ENCODE measurements at places on chromosomes 6 and 20.

- DNase-seq = no peak
Observed at GRCh38 chr20:45704969-45705637, at the start of gene WFDC10B. TSS of gene WFDC10B (minus strand) at chr20:45705019. CDS start at chr20:45685992, 19,027 bp downstream.

DNA sequence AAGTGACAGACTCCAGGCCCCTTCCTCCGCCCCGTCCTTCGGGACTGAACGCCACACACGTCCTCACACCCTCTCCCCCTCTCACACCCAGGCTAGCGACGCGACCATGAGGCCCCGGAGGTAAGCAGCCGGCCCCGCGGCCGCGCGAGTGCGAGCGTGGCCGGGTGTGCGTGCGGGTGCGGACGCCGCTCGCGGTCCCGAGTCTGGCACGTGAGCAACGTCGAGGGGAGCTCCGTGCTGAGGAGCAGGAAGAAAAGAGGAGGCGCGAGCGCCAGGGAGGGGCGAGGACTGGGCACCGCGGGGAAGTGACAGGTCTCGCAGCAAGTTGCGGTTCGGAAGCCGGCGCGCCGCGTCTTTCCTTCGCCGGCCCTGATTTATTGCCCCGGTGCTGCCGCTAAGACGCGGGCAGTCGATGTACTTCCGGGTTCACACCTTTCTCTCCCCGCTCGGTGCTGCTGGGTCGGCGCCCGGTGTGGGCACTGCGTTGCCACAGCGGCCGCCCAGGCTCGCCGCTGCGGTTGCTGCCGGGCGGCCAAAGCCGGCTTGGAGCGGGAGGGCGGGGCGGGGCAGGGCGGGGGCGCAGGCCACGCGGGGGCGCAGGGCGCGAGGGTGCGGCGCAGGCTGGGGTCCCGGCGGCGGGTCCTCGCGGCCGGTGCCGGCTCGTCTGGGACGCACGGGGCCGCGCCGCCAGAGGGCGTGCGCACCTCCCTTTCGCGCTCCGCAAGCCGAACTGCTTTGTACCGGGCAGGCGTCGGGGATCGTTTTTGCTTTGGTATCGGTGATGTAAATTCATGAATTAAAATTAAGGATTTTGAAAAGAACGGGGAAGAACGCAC lies 15.8 kb upstream of the LIN28B start:
- peak; percentile 26 for DNase-seq

- no peak for DNase-seq
Observed at GRCh38 chr6:55019591-55019990, 154.7 kb upstream of the HCRTR2 start.

DNA sequence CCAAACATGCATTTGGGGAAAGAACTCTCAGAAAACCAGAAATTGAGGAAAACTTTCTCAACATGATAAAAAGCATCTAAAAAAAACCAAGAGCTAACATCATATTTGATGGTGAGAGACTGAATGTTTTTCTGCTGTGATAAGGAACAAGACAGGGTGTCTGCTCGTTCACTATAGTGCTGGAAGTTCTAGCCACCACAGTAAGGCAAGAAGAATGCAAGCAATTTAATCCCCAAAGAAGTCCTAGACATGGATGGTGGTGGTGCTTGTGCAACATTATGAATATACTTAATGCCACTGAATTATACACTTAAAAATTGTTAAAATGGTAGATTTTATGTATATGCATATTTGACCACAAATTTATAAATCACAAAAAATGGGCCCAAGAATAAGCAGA lies 53.4 kb downstream of the LYRM2 start:
- peak; percentile 9 for DNase-seq

DNA sequence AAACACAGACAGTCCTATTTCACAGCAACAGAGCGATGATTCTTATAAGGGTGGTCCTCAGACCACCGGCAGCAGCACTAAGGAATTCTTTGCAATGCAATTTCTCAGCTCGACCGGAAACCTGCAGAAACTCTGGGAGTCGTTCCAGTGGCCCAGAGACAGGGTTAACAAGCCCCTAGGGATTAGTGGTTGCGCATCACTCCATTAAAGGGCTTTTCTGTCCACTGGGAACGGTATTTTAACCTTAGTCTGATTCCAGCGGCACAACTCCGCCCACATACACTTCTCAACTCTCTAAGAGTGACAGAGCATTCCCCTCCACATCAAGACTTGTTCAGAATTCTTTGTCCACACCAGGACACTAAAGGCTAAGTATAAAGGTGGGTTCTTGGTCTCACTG lies 341.5 kb downstream of the TFAP2A start:
- no peak for DNase-seq

DNA sequence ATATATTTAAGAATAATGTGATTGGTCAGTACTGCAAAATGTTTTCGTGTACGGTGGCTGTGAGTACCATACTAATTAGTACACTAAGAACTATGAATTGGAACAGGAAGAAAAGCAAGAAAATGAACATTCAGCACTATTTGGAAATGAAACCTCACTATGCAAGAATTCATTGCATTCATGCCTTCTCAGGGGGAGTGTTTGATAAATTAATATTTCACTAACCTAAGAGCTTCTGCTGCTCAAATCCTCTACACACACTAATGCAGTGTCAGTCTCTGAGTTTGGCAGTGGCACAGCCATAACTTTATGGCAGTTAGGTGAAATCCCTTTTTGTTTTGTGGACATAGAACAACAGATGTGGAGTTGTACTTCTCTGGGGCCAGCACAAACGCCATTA lies 60.1 kb downstream of the SLC16A10 start:
- no peak for DNase-seq

DNA sequence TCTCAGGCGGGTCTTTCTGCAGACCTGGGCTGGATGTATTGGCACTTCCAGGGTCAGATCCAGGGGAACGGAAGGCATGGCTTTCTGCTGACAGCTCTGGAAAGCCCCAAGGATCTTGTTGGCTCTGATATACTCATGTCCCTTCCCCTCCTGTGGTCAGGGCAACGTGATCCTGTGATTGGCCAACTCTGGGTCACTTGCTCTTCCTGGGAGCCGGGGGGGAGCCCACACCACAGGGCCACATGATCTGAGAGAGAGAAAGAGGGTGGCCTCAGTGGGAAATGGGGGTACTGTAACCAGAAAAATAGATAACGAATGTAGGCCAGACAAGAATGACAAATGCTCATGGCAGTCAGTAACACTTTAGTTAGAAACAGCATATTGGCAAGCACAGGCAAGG lies 223.0 kb downstream of the NFATC2 start:
- DNase-seq = no peak

DNA sequence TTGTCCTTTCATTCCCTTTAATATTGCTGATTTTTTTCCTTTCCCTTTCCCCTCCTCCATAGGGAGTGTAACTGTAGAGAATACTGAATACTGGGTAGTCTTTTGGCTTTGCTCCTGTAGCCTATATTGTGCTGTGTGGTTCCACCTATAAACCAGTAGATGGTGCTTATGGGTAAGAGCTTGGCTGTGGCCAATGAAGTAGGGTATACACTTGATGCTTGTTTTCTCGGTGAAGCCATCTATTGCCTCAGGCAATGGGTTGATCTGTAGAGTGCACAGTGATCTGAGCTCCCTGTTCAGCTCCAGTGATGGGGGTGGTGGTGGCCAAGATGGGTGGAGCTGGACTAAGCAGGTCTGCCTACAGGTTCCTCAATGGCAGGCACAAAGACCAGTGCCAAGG lies 203.3 kb upstream of the IMPG1 start:
- no peak for DNase-seq

DNA sequence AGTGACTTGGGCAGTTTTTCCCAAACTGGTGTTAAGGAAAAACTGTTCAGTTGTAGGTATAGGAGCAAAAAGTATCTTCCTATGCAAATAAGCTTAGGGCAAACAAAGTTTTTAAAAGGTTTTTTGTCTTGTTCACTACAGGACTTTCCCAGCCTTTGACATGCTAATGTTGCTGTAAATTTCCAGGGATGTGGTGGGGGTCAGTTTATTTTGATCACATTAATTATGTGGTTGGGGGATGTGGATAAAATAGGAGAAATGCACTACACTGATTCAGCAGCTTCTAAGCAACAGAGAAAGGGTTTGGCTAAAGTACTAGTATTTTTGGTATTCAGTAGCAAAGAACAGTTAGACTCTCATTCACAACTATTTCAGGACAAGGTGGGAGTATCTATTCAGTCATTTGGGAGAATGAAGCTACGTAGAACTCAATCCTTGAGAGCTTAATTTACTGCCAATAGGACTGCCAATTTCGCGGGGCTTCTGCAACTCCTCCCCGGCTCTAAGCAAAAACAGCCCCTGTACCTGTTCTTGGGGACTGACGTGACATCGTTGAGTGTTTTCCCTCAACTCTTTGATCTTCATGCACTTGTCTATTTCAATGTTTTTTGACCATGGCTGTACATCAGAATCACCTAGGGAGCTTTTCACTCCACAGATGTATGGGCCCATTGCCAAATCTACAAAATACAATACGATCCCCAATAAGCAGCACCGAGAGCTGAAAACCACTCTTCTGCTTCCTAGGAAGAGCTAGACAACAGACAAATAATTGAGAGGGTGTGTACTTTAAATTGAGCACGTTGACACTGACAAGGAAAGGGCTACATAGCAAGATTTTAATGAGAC lies 94.8 kb upstream of the NHSL1 start:
- DNase-seq = no peak

DNA sequence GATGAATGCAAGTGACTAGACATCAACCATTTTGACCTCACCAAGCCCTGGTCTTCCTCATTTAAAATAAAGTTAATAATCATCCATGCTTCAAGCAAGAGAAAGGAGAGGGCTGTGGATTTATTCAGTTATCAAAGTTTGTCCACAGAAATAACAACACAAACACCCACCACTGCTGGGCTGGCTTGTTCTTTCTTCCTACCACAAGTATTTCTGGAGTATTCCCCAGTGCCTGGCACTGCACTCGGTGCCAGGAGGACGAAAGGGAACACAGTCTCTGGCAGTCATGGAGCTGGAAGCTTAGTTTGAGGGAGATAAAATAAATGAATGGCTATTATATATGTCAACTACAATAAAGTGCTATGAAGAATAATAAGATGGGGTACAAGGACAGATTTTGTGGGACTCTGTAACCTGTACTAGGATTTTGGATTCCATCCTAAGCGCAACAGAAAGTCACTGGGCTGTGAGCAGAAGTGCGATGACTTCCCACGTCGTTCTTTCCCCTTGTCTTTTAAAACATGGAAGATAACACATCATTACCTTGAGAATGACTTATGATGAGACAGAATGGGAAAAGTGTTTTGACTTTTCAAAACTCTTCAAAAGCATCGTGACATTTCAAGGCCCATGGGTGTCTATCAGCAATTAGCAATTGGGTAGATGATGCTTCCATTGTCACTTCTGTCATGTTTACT lies 74.5 kb upstream of the TRAF3IP2 start:
- DNase-seq = no peak

GRCh38 chr20:46652699-46653098 lies 1.4 kb upstream of the SLC13A3 start:
- no peak for DNase-seq

DNA sequence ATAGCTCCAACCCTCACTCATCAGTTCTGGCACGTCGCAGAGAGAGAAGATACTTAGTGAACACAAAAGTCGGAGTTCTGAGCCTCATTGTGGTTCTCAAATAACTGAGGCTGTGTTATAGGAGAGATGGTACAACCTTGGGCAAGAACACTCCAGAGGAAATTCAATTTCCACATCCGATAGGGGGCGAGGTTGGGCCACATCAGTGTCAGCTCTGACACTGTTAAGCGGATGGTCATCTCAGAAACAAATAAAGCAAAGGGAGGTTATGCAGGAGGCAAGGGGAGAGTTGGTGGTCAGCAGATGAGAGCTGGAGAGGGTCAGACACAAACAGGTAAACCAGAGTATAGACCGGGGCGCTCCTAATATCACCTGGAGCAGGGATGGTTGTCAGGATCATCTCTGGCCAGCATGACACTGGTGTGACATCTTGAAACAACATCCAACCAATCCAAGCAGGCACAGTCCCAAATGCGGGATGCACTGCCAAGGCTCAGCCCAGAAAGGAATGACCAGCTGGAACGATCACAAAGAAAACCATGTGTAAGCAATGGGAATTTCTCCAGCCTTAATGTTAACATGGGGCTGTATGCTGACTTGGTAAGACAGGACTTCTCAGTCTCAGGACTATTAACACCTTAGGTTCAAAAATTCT lies 331.8 kb downstream of the HACE1 start:
- peak; percentile 20 for DNase-seq

- no peak for DNase-seq
Observed at GRCh38 chr6:144340541-144341371, 55.6 kb downstream of the UTRN start.

DNA sequence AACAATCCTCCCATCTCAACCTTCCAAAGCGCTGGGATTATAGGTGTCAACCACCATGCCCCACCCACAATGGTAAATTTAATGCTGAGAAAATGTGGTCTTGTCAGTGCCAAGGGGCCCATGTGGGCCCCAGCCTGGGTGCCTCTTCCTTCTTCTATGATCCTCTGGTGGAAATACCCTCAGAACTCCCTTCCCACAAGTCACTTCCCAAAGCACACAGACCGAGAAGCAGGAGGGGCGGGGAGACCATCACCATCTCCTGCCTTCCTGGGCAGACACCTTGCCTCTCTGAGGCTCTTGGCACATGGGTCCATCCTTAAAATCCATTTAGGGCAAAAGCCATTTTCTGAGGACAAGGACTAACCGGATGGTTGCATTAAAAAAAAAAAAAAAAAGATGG lies 59.0 kb downstream of the NOL4L start:
- DNase-seq = no peak

- peak; percentile 93 for DNase-seq
Observed at GRCh38 chr6:135535989-135536414, 38.5 kb upstream of the AHI1 start.

DNA sequence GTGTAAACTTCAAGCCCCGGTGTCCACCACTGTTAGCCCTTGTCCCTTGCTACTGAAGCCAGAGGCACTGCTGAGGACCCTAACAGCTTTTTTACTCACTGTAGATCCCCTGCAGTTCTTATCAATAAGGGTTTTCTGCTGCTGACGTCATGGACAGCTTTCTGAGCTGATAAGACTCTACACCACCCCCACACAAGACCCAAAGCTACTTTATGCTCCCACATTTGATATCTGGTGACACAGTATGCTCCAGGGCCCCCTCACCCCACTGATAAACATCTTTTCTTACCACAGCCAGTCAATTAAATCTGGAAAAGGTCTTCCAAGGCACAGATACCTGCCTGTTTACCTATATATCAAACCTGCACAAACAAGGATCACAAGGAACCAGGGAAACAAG lies 65.3 kb downstream of the NUS1 start:
- no peak for DNase-seq

DNA sequence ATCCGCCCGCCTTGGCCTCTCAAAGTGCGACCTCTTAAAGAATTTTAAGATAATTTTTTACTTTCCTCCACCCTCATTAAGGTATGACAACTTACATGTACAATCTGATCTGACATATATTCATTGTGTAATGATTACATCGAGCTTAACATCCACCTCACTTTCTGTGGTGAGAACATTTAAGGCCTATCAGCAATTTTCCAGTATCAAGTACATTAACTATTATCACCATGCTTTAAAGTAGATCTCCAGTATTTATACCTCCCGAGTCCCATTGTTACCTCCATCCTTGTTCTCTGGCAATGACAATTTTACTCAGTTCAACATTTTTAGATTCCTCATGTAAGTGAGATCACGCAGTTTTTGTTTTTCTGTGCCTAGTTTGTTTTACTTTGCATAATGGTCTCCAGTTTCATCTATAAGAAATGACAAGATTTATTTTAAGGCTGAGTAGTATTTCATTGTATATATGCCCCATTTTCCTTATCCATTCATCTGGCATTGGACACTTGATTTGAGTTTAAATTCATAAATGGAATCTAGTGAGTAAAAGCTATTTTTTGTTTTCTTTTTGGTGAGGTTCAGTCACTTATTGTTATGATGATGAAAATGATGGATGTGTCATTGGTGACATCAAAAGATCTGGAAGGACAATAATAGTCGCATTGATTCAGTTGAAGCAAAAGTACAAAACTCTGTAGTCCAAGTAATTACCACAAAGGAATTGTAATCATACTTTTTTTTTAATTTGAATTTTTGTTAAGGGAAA lies 87.0 kb downstream of the OR2B2 start:
- no peak for DNase-seq
